ENCODE measurements at places on chromosomes 7 and 10. TPM values are rescaled to one million over a fixed set of nuclear protein-coding genes. Genes with fewer than 3 reads are reported as not detected.

Gene C1QL3
- total RNA-seq, result 0.20 TPM

Gene TAS2R5
- 2.4 TPM for total RNA-seq

Gene CLRN3
- not detected for total RNA-seq

Gene ST8SIA6
- total RNA-seq, result 0.46 TPM

Gene FAM3C
- 40.0 TPM for total RNA-seq

DNA sequence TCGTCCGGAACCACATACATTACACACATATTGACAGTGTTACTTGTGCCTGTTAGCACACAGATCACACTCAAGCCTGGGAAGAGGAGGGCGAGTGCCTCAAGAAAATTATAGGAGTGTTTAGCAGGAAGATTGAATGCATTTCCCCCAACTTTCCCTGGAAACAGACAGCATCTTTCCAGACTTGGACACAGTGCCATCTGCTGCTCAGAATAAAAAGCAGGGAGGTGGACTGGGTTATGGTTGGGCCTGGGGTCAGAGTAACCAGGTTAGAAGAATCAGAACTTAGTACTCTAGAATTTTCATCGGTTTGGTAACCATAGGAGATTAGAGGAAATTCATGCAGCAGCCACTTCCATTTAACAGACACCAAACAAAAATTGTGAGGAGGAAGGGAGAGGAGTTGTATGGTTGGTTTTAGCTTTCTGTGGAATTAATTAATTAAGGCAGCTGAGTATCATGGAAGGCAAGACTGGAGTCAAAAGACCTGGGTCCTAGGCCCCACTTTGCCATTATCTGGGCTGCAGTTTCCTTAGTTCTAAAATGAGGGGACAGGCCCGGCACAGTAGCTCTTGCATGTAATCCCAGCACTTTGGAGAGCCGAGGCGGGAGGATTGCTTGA lies 43.4 kb upstream of the OPTN start:
- peak; percentile 69 for DNase-seq

GRCh38 chr7:124444696-124445480 lies 320.7 kb downstream of the GPR37 start:
- DNase-seq, result no peak

GRCh38 chr10:31179091-31179680 lies 139.8 kb upstream of the ZEB1 start:
- DNase-seq, result no peak

- no peak for DNase-seq
Observed at GRCh38 chr10:8554574-8554973, 500.1 kb downstream of the GATA3 start.

All from endodermal cell (in vitro differentiated cells).